Activated naive CD4-positive, alpha-beta T cell (primary cell): ENCODE measurements at places on chromosomes 3 and 15.

- DNase-seq, result no peak
These were observed 1.2 kb upstream of the LMCD1 start for GRCh38 chr3:8500319-8500988.

DNA sequence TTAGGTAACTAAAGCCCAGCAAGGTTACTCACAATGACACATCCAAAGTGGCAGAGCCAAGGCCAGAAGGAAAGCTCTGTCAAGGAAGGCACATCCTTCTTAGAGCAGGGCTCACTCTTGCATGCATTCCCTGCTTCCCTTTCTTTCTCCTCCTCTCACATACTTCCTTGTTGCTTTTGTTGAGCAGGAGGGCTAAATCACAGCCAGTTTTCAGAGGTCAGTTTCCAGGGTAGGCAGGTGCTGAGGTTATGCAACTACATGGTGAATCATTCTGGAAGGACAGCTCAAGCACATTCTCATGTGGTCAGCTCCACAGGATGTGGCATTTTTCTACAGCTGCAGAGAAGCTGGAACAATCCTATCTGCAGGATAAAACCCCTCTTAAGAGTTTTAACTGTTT lies 275.6 kb downstream of the ZNF621 start:
- no peak for DNase-seq

- DNase-seq, result no peak
These were observed 2.9 kb downstream of the STOML1 start for GRCh38 chr15:73989001-73989798.

- DNase-seq, result no peak
These were observed 212.4 kb upstream of the ZBTB20 start for GRCh38 chr3:115359536-115359935.
